ENCODE measurements at places on chromosomes 13 and 19.

DNA sequence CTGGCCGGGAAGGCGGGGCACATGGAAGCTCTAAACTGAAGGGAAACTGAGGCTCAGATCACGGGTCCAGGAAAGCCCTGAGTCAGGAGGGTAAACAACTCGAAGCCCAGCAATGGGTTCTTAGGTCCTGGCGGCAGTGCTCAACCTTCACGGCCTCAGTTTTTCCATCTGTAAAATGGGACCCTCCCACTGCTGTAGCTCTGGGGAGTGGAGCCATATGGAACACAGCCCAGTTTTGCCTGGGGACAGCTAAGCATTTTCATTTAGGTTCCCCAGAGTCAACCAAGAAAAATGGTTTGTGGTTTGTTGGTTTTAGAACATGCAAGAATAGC lies 30.4 kb downstream of the CEBPG start:
- no peak overlapping the region for H3K27ac ChIP-seq
- DNase-seq, result no peak
- H3K4me3 ChIP-seq, result no peak overlapping the region

DNA sequence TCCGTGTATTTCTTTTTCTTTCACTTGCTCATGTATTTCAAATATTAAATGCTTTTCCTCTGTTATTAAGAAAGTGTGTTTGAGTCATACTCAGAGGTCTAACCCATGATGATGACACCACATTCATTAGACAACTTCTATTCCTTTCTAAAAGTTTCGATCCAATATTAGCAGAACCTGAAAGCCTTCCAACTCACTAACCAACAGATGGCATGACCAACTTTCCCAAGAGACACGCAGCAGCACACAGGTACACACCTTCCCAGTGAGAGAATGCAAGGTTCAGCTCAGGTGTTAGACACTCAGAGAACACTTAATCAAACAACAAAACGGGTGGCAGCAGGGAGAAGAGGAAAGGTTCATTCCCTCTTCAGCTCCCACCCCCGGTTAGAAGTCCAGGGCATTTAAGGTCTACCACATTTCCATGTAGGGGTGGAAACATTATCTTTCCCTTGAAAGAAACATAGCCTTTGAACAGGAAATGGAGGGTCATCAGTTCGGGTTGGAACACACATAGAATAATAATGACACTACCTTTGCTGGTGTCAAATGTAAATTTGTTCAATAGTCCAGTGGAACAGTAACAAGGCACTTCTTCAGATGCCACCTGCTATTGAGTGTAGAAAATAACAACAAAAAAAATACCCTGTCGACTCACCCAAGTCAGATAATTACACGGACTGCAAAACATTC lies 404.2 kb downstream of the COG6 start:
- H3K4me1 ChIP-seq, result peaks cover 7% of the 10 kb centered on the region
- no peak overlapping the region for H3K4me3 ChIP-seq
- H3K36me3 ChIP-seq, result no peaks in the 10 kb centered on the region
- H3K27me3 ChIP-seq, result no peaks in the 10 kb centered on the region
- H3K27ac ChIP-seq, result no peak overlapping the region

GRCh38 chr19:43469160-43469480 lies 3.7 kb upstream of the LYPD3 start:
- peaks cover 13% of the 10 kb centered on the region for H3K4me1 ChIP-seq
- H3K4me3 ChIP-seq, result no peak overlapping the region
- peaks cover 7% of the 10 kb centered on the region for H3K27me3 ChIP-seq
- no peaks in the 10 kb centered on the region for H3K36me3 ChIP-seq
- no peak overlapping the region for H3K27ac ChIP-seq

DNA sequence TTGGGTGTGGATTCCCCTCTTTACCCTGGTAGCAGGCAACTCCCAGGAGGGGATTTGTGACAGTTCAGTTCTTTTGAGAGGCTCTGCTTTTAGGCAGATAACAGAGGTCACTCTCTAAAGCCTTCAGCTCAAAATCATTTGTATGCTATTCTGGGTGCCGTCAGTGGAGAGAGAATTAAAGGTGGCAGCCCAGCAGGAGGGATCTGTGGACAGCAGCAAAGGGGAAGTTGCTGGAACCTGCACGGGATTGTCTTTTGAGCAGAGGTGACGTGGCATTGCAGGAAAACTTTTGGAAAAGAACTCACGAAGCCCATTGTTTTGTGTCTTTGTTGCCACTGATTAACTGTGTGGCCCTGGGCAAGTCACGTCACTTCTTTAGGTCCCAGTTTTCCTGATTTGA lies 62.4 kb upstream of the C1QTNF9 start:
- peaks cover 3% of the 10 kb centered on the region for H3K4me1 ChIP-seq
- no peaks in the 10 kb centered on the region for H3K36me3 ChIP-seq
- DNase-seq, result no peak
- H3K27me3 ChIP-seq, result peaks cover 4% of the 10 kb centered on the region

DNA sequence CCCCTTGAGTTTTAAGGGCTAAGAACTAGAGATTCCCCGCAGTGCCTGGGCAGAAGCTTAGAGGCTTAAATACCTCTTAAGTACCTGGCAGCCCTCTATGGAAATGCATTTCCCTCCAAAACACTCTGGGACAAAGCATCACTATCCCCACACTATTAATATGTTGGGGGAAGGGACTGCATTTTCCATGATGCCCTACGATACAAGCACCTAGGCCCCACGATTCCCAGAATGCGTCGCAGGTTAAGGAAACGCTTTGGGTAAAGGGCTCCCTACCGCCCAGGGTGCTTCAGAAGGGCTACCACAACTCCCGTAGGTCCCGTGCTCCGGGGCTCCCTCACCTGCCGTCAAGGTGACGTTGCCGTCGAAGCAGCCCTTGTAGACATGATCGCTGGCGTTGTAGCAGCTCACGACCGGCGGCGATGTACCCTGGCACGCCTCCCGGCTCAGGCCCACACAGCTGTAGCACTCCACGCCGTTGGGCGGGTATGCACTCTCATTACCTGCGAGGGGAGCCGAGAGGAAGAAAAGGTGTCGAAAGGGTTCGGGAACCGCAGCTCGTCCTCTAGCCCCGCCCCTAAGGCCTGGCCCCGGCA lies 2.5 kb downstream of the LYPD3 start:
- peaks cover 16% of the 10 kb centered on the region for H3K27me3 ChIP-seq
- H3K4me3 ChIP-seq, result peak overlapping the region; percentile 95
- no peak overlapping the region for H3K27ac ChIP-seq
- H3K4me1 ChIP-seq, result peaks cover 5% of the 10 kb centered on the region

DNA sequence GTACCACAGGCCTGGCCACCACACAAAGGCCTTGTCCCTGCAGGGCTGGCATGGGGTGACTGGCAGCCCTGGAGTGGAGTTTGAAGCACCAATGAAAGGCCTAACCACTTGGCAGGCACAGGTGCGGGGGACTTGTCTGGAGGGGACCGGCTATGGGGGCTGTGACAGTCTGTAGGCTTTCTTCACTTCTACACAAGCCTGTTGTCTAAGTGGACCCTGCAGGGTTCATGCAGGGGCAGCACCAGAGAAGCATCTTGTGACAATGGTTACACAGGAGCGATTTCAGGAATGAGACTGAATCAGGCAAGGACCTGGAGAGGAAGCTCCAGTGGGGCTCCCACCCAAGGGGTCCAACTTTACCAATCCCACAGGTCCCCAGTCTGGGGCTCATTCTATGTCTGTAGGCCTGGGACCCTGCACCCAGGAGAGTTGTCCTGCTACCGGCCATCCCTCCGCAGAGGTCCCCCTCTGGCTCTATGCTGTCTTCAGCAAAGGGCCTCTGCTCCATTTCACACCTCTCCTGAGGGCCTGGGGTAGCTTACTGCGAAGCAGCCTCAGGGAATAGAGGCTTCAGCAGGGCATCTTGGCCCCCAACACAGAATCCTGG lies 2.3 kb upstream of the ZNF837 start:
- H3K27ac ChIP-seq, result no peak overlapping the region
- no peak overlapping the region for H3K4me3 ChIP-seq
- H3K4me1 ChIP-seq, result peaks cover 28% of the 10 kb centered on the region
- peaks cover 9% of the 10 kb centered on the region for H3K27me3 ChIP-seq

DNA sequence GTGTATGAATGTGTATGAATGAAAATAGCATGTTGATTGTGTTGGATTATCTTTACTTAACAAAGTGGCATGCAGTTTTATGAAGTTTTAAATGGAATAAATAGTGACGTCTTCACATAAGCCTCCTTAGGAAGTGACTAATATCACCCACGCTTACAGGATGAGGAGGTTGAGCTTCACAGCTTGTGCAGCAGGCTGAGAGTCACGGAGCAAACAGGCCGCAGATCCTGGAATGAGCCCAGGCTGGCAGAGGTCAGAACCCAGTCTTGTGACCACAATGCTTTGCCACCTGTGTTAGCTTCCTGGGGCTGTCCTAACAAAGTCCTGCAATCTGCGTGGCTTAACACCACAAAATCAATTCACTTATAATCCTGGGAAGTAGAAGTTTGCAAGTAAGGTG lies 20.8 kb downstream of the LAIR2 start:
- H3K27ac ChIP-seq, result no peak overlapping the region
- no peak overlapping the region for H3K4me3 ChIP-seq
- H3K4me1 ChIP-seq, result no peaks in the 10 kb centered on the region
- peaks cover 3% of the 10 kb centered on the region for H3K27me3 ChIP-seq

- DNase-seq, result no peak
- H3K36me3 ChIP-seq, result no peaks in the 10 kb centered on the region
- H3K27me3 ChIP-seq, result peaks cover 11% of the 10 kb centered on the region
- H3K27ac ChIP-seq, result no peak overlapping the region
- peaks cover 12% of the 10 kb centered on the region for H3K4me1 ChIP-seq
Observed at GRCh38 chr13:20400774-20401173, 124.9 kb downstream of the CRYL1 start.

- no peak overlapping the region for H3K27ac ChIP-seq
- H3K36me3 ChIP-seq, result no peaks in the 10 kb centered on the region
- H3K27me3 ChIP-seq, result peaks cover 1% of the 10 kb centered on the region
- no peak overlapping the region for H3K4me3 ChIP-seq
- no peaks in the 10 kb centered on the region for H3K4me1 ChIP-seq
- no peak for DNase-seq
Observed at GRCh38 chr13:48879432-48879831, 96.3 kb upstream of the FNDC3A start.

DNA sequence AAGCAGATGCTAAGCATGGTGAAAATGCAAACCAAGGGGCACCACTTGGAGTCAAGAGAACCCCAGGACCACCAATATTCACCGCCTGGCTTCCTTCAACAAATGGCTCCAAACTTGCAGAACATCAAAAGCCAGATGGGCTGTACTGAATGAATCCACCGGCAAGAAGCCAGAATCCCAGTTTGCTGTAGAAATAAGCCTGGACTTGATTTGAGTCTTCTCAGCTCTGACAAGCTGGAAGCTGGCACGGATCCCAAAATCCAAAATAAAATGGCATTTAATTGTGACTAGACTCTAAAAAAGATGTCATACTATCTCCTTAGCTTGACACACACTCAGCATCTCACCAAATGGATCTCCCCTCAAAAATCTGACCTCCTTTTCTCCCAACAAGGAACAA lies 11.9 kb downstream of the EFNB2 start:
- H3K4me1 ChIP-seq, result peaks cover 67% of the 10 kb centered on the region
- DNase-seq, result no peak
- no peak overlapping the region for H3K4me3 ChIP-seq
- peaks cover 51% of the 10 kb centered on the region for H3K36me3 ChIP-seq
- H3K27ac ChIP-seq, result no peak overlapping the region

DNA sequence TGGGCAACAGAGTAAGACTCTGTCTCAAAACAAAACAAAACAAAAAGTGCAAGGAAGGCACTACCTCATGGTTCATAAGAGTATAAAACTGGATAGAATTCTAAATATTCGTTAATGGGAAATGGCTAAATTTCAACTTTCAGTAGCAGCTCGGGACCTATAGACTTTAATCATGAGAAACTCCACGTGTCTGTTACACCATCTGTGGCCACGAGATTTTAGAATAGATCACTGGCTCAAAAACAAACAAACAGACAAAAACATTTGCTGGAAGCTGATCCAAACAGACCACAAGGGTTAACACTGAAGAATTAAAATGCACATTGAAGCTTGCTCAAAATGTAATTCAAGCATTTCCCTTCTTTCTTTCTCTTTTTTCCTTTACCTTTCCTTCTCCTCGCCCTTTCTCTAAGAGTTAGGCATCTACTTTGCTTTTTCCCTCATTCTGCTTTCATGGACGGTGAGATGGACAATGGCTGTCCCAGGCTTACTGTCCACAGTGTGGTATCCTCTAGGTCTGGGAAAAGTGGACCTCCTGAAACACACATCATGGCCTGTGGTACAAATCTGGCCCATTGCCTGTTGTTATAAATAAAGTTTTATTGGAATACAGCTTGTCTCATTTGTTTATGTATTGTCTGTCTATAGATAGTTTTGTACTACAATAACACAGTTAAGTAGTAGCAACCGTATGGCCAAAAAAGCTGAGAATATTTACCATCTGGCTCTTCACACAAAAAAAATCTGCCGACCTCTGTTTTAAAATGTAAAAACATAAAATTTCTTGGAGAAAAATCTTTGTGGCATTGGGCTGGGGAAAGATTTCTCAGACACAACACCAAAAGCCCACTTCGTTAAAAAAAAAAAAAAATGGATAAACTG lies 10.3 kb downstream of the ELAVL1 start:
- DNase-seq, result no peak
- H3K27me3 ChIP-seq, result peaks cover 5% of the 10 kb centered on the region
- peaks cover 13% of the 10 kb centered on the region for H3K36me3 ChIP-seq
- H3K27ac ChIP-seq, result no peak overlapping the region

- no peaks in the 10 kb centered on the region for H3K4me1 ChIP-seq
- H3K36me3 ChIP-seq, result peaks cover 39% of the 10 kb centered on the region
- H3K27me3 ChIP-seq, result peaks cover 13% of the 10 kb centered on the region
- no peak overlapping the region for H3K27ac ChIP-seq
Observed at GRCh38 chr19:15262011-15262410, 29.8 kb upstream of the EPHX3 start.

Measured in endothelial cell (in vitro differentiated cells).